ENCODE measurements at places on chromosomes 6 and 20.

GRCh38 chr6:90113389-90113788, 183.3 kb downstream of the BACH2 start:
- DNase-seq = no peak

- DNase-seq = no peak
These were observed 2.6 kb downstream of the EPHA7 start for GRCh38 chr6:93416571-93417420.

DNA sequence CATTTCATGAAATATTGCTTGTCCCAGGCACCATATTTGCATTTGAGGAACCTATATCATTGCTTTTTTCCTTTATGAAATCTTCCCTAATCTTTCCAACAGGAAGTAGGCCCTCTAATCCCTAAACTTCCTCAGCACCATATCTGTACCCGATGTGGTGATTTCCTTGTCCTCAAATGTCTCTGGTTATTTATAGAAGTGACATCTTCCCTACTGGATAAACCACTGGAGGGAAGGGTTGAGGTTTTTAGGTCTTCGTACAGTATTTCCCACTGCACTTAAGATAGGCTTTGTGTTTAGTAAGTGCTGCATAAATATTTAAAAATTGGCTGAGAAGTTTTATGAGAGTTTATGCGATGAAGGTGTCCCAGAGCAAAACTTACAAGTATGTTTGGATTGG, 54.9 kb upstream of the TMEM170B start:
- DNase-seq = no peak

GRCh38 chr6:70675822-70676221, 8.1 kb downstream of the SMAP1 start:
- DNase-seq = no peak

DNA sequence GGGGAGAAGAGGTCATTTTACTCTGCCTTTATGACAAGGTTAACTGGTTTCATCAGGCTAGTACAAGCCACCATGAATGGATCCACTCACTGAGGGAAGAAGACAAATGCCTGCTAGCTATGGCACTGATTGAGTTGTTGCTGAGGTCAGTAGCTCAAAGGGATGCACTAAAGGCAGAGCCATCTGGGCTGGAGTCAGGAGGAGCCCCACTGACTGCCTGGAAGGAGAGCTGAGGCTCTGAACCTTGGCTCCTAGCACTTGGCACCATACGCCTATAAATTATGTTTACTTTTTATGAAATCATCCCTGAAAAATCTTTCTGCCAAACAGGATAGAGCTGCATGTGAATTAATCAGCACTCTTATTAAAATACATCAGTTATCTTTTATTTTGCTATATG, 104.6 kb downstream of the DTD1 start:
- peak; percentile 33 for DNase-seq

DNA sequence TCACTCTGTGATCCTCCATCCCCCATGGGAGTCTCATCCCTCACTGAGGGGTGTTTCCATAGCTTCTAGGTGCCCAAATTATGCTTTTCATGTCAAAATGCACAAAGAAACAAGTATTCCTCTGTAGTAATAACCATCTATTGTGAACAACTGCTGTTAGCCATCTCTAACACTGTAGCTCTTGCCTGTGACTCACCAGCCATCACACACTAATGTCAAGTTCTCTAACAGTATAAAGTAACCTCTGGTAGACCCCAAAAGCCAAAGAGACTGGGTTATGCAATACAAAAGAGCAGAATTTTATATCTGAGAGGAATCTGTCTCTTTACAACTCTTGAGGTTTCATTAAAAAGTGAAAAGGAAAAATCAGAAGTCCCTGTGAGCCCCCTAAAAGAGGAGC, 25.4 kb upstream of the IYD start:
- DNase-seq = no peak

DNA sequence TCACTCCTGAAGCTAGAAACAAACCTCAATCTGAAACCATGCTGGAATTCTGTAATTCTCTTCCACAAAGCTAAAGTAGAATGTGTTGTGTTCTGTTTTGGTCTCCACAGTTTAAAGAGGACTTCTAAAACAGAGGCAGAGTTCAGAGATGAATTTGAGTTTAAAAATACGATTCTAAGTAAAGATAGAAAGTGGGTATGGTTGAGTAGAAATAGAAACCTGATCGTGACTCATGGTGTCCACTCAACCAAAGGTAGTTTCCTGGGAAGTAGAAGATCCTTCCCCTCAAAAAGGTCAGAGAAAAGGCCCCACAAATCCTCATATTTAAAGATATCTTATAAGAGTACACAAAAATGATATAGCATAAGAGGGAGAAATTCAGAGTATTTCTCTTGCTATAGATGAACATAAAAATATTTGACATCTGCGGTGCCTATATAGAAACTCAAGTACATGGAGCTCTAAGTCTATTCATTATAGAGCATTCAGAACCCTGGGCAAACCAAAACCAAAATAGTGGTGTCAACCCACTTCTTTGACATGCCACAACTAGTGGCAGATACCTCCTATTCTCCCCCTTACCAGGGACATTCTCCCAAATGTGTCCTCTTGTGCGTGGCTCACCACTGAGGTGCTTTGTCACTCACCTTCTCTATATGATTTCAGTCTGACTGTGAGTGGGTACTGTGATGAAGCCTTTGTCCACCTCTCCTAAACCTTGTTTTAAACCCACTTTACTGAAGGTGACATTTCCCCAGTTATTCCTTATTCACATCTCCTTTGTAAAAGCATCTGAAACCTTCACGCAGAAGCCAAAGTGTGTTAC, 84.5 kb downstream of the PLCB1 start:
- no peak for DNase-seq

DNA sequence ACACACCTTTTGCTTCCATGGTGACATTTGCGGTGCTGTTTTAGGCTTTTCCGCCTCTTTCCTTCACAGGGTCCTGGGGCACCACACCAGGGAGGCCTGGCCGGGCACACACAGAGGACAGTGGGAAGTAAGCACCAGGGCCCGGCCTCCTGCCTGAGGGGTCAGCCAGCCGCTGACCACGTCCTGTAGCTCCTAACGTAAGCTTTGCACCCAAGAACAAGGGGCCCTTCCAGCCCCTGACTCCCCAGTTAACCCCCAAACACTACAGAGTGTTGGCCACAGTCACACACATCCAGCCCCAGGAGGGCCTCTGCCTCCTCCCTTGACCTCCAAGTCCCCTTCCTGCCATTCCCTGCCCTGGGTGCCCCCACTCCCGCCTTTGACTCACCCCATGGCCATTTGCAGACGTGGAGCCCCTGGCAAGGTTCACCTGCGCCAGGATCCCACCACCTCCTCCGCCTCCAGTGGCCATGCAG, 54.7 kb downstream of the YTHDF1 start:
- DNase-seq = no peak

GRCh38 chr6:166465003-166465399, 82.3 kb upstream of the MPC1 start:
- DNase-seq = no peak

DNA sequence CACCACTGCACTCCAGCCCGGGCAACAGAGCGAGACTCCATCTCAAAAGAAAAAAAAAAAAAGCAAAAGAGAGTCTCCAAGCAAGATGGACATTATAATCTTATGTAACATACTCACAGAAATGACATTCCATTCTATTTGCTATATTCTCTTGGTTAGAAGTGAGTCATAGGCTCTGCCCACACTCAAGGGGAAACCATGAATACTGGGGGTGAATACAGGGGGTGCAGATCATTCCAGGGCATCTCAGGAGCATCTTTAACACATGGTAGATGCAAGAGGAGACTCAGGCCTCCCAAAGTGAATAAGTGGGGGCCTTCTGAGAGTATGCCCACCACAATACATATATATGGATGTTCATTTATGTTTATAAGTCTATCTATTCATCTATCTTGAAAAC, 18.3 kb upstream of the RANBP9 start:
- DNase-seq = no peak

DNA sequence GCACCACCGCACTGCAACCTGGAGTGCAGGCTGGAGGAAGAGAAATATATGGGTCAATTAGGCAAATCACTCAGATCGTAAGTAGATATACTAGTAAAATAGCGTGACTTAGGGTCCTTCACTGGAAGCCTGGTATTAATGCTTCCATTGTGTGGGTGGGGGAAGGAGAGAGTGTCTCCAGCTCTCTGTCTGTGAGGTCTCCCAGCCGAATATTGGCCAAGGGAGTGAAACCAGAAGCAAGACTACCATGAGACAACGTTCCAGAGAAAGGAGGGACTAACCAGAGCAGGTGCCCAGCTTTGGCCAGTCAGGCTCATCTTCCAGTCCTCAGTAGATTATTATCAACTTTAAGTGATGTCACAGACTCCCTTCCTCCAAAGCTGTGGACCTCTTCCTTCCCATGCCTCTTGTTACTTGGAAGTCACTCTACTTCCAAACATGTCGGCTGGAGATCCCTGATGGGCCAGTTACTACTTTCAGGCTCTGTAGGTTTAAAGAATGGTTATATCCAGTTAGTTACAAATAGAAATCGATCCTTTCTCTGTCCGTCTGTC, 28.8 kb downstream of the MTHFD1L start:
- no peak for DNase-seq

DNA sequence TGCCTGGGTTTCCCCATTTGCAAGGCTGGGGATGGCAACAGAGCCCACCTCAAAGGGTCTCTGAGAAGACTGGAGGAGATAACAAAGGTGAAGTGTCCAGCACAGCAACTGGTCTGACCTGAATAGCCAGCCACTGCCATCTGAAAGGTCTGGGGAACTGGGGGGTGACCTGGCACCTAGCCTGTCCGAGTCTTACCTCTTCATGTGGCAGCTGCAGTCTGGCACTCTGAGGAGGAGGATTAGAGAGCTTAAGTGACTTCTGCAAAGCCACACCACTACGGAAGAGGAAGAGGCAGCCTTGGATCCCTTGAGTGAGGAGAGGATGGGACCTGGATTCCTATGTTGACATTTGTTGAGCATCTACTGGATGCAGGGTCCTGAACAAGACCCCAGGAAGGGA, 22.2 kb downstream of the C20orf203 start:
- DNase-seq = no peak

All from adrenal gland (tissue), 19 donors.